ENCODE measurements at places on chromosomes 3 and 15.

GRCh38 chr3:31029706-31030105 lies 135.2 kb upstream of the GADL1 start:
- no peak for DNase-seq

- DNase-seq, result no peak
These were observed 21.5 kb upstream of the FSTL1 start for GRCh38 chr3:120472121-120472844.

GRCh38 chr15:63939531-63940130 lies 105.9 kb upstream of the HERC1 start:
- DNase-seq, result no peak

DNA sequence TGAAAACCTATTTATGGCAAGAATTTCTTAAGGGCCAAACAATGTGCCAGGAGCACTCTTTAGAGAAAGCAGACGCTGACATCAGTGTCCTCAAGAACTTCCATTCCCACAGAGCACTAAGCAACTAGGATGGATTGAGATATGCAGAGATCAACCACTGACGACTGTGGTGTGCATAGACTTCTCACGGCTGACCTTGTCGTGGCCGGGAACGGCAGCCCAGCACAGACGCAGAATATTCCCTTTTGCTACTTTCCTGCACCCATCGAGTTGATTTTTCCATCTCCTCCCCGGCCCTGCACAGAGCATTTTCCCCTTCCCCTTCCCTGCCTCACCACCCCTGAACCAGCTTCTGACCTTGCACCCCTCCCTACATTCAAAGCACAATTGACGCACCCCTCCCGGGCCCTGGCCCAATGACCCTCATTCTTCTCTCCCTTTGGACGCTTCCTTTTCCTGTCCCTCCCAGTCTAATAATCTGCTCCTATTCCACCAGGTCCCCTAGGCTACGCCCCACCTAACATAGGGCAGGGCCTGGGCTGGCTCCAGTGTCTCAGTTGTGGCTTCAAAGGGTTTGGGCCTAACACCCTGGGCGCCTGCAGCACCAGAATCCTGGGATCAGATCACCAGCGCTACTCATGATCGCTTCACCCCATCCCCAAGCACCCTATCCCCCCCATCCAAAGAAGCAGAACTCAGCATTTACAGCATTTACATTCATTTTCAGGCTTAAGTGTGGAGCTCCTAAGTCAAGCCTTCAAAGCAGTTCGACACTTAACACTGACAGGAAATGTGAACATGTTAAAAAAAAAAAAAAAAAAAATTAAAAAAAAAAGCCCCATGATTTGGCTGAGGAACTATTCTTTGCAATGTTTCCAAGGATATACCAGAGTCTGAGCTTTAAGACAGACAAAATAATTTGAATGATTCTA lies 151.2 kb downstream of the FOXP1 start:
- DNase-seq, result no peak

GRCh38 chr15:32030795-32031194 lies 480 bp downstream of the CHRNA7 start:
- no peak for DNase-seq

- DNase-seq, result no peak
These were observed 16.1 kb downstream of the TM6SF1 start for GRCh38 chr15:83123529-83123928.

Data from NCI-H187 treated with DMSO at 0.1 percent for 48 hours (cell line).